ENCODE measurements at places on chromosomes 4 and X.
A peak's percentile ranks its signal among the peaks of the same experiment; 100 is the strongest.

- DNase-seq, result no peak
Observed at GRCh38 chr4:166518315-166518714, 645.3 kb downstream of the TLL1 start.

GRCh38 chr4:110641218-110641617, 18.3 kb upstream of the PITX2 start:
- DNase-seq, result no peak

- DNase-seq, result no peak
Observed at GRCh38 chr4:85391589-85392410, 83.2 kb upstream of the ARHGAP24 start.

DNA sequence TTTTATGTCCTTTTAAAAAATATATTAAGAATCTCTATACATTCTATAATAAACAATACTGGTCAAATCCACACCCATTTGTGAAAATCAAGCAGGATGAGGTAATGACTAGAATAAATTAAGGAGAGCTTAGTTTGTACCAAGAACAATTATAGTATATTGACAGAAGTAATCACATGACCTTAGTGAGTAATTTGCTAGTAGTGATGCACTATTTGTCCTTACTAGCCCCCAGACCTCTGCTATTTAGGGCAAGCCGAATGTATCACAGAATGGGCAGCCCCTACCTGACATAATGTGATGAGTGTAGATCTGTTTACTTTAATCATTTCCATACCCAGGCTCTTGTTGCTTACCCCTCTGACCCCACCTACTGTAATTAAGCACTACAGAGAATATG, 15.8 kb downstream of the ATP1B4 start:
- DNase-seq, result no peak

DNA sequence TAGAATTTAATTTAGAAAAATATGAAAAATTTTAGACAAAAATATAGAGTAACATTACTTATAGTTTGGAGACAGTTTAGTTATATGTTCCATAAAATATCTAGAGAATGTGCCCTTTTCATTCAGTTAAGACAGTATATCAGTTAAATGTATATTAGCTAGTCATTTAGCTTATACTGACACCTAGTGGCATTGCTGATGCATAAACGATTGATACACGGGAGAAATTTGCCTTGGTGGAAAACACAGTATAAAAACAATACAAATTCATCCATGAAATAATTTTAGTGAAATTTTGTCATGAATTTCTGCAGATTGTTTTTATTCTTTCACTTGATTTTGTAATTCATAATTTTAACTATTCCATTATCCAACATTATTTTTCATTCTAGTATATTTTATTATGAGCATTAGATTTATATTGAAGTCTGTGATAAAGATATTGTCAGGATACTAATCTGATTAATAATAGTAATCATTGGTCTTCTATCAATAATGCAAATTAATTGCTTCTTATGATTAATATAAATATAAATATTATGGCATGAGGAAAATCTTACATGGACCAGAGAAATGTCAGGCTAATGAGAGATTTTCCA, 219.0 kb downstream of the TLL1 start:
- peak; percentile 6 for DNase-seq
